ENCODE measurements at places on chromosomes 1 and 21. TPM values are rescaled to one million over a fixed set of nuclear protein-coding genes. Genes with fewer than 3 reads are reported as not detected.

The ROR1 gene
- total RNA-seq = 0.35 TPM

The RIMKLA gene
- total RNA-seq = 0.13 TPM

The CD1B gene
- not detected for total RNA-seq

The BECN2 gene
- not detected for total RNA-seq

DNA sequence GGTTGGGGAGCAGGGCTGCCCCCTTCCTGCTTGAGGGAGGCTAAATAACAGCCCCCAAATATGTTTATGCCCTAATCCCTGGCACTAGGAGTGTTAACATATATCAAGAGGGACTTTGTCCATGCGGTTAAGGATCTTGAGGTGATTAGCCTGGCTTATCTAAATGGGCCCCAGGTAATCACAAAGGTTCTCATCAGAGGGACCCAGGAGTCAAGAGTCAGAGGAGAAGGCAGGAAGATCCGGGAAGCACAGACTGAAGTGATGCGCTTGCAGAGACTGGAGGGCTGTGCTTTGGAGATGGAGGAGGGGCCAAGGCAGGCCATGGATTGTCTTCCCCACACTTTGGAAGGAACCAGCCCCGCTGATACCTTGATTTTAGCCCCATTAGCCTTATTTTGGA lies 86.4 kb downstream of the IER5 start:
- DNase-seq = no peak

DNA sequence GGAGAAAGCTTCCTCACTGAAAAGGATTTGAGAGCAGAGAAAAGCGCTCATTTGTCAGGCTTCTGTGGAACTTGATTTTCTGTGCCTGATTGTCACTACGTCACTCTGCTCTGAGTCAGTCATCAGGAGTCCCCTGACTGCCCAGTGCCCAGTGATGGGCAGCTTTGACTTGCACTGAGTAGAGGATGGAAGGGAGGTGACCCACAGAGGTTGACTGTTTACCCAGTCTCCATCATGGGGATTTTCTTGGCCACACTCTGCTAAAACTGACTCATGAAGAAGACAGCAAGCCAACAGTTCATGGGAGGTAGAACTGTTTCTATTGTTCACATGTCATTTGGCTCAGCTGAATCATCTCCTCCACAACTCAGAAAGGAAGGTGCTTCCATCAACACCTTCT lies 82.1 kb upstream of the DUSP10 start:
- DNase-seq = no peak

GRCh38 chr1:16294219-16295212 lies 57.5 kb upstream of the CPLANE2 start:
- DNase-seq = no peak

DNA sequence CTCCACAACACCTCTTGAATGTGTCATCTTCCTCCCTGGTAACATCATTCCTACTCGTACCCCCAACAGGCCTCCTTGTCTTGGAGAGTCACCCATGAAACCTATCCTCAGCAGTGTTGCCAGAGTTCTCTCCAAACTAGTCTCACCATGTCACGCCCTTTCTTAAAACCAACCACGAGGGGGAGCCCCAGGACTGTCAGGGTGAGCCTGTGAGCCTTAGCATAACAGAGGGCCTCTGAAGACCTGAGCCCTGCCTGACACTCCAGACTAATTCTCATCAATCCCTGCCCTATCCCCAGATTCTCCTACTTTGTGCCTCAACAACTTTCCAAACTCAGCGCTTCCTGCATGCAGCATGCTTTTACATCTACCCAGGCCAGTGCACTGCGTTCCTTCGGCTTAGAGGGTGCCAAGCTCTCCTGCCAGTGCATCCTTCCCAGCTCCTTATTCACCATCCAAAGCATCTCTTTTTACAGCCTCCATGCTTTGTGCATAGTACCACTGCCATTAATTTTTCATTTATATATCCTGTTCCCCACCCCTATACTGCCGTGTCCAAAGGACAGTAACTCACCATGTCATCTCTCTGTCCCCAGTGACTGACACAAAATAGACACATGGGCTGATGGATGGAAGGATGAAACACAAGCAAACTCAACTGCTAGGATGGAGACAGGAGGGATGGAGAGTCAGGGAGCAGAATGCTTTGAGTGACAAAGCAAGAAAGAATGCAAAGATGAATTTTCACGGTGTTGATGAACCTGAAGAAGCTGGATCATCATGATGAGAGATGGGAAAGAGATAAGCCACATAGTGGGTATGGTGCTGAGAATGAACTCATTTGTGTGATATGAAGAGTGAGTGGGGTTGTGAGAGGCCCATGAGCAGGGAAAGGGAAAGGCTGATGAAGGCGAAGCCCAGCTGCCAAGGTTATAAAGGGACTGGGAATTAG lies 34.0 kb downstream of the ZNF697 start:
- DNase-seq = no peak

- DNase-seq = no peak
These were observed 11.0 kb downstream of the FAM163A start for GRCh38 chr1:179754041-179754624.

GRCh38 chr21:14451546-14451945 lies 68.6 kb upstream of the HSPA13 start:
- no peak for DNase-seq

DNA sequence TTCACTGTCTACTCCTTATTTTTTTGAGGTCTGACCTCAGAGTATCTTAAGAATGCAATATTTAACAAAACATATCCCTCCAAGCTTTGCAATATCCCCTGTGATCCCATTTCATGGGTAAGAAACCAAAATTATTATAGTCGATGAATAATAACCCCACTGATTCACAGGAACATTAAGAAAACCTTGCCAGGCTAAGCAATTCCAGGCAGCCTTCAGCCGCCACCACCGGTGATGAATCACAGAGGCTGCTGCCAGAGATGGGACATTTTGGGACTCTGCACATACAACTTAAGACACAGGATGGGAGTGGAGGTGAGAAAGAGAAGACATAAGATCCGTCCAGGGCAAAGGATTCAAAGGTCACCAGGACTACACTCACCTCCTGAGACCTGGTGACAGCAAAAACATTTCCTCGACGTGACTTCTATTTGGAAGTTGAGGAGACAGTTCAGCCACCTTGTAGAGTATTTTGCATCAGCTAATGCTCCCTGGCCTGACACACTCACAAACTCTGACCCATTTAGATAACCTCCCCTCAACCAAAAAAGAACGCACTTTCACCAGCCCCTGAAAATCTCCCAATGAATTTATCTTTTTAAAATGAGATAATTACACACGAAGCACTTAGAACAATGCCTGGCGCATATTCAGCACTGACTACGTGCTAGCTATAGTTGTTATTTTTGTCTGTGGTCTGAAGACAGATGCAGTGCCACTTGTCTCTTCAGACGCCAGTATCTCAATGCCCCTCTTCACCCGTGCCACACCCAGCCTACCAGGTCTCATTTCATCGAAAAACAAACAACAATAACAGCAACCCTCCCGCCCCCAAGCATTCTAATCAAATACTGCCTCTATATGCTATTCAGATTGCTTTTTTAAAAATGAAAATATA lies 17.8 kb upstream of the OVAAL start:
- DNase-seq = no peak

- DNase-seq = no peak
These were observed 250.2 kb upstream of the FGGY start for GRCh38 chr1:59046730-59047157.
